ENCODE measurements at places on chromosomes 1 and 21.

DNA sequence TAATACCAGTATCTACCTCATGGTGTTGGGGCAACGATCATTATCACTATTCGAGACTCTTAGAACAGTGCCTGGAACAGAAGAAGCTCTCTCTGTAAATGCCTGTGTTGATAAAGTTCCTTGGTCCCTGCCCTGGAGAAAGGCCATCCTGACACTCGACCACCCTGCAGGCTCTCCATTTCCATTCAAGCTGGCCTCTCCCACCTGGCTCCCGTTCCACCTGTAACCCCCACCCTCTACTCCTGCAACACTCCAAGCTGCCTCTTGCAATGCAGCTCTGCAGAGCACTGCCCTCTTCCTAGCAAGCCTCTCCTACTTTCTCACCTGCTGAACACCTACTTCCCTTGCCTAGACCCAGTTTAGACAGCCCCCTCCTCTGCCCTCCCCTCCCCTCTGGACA lies 6.1 kb downstream of the SPOCD1 start:
- DNase-seq = no peak

DNA sequence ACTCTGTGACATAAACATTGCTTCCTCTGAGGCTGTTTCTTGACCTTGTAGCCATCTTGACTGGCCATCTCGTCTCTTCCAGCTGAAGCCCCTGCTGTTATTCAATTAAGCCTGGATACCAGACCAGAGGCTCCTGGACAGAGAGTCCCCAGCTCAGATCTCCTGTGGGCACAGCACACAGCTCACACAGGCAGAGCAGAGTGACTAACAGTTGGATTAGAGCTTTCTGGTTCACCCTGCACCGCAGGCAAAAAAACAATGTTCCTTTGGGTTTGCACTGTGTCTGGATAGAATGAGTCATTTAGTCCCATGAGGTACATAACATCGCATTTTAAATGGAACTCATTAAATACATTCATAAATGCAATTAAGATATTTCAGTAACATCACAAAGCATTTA lies 33.4 kb upstream of the USH2A start:
- DNase-seq = no peak

DNA sequence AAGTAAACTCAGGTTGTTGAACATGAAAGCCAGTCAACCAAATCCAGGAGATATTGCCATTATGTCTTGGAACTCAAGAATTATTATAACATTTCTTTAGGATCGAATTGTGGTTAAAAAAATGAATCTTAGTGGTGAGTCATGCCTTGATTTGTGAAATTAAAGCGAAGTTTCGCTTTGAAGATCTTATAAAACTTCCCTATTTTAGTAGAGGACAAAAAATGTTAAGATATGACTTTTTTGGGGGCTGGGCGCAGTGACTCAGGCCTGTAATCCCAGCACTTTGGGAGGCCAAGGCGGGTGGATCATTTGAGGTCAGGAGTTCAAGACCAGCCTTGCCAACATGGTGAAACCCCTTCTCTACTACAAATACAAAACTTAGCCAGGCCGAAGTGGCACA lies 39.5 kb upstream of the PTBP2 start:
- DNase-seq = no peak

GRCh38 chr1:4071653-4072052 lies 171.6 kb upstream of the C1orf174 start:
- DNase-seq = peak; percentile 70

DNA sequence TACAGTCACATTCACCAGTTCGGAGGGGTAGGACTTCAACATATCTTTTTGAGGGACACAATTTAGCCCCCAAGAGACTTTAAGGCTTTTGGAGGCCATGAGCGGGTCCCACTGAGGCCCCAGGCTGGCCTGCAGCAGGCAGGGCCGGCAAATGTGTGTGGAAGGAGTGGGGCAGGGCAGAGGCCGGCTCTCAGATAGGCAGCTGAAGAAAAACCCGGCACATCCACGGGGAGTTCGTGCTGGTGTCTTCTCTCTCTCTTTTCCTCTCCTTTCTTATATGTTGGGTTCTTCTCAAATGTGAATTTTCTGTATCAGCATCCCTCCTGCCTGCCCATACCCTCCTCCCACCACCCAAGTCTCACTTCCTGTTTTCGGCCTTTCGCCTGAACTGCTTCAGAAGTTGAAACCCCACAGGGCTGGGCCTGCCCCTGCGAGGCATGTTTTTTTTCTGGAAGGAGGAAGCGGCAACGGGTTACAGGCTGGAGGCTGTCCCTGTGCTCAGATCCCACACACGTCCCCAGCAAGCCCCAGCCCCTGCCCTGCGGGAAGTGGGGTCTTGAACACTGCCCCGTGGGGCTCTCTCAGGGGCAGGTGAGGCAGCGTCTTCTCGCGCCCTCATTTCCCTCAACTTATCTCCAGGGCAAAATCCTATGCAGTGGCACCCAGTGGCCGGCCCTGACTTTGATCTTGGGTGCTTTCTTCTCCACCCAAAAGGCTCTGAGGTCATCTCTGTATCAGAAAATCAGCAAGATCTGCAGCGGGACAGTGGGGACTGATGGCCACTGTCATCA lies 9.7 kb upstream of the UMODL1 start:
- DNase-seq = no peak

DNA sequence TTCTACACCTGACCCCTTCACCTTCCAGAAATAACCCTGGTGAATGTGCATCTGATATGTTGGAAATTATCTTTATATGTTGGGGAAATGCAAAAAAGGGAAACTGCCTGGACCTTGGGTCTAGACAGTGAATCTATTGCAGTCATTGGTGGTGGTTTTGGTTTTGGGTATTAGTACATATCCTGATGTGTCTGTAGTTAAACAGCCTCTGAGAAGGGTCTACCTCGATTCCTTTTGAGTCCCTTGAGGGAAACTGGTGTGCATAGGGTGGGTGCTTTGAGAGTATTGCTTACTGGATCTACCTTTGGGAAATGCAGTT lies 127.3 kb upstream of the KIAA0040 start:
- no peak for DNase-seq

DNA sequence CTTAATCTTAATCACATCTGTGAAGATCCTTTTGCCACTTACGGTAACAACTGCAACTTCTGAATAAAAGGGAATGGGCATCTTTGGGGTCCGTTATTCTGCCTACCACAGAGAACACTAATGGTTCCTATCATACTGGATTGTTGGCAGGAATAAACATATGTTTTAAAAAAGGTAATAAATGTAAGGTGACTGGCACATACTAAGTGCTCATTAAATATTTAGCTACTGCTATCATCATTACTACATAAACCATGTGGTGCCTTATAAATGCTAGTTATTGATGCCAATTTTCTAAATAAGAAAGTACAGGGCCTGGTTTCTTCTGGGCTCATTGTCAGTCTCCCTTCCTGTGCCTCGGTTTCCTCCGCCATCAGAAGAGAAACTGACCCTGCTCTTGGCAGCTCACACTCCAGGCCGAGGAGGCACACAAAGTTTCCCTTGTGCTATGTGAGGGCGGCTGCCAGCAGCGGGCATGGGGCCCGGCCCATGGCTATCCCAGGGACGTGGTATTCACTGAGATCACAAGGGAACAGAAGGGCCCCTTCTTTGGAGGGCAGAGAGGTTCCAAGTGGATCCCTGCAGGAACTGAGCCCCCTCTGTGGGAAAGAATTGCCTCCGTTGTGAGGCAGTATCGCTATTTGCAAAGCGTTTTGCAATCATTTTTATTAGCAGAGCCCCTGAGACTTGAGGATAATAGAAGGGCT lies 26.2 kb downstream of the NAV1 start:
- DNase-seq = no peak

- DNase-seq = no peak
Measured at GRCh38 chr1:2962946-2963345, 58.3 kb upstream of the ACTRT2 start.

DNA sequence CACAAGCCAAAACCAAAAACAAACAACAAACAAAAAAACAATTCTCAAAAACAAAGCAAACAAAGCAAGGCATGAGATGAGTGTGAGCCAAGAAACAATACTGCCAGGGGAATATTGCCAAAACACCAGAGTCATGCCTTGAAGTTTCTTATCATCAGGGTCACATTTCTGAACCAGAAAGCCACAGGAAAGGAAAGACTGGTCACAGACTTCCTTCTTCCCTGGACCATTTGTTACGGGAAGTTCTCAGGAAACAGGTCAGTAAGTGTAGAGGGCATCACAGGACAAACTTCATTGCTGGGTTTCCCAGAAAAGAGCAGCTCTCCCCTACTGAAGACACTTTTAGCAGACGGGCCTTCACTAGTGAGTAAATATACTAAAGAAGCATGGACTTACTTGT lies 191.2 kb downstream of the GABPA start:
- no peak for DNase-seq

- DNase-seq = no peak
Measured at GRCh38 chr1:27275696-27276095, 41.3 kb downstream of the WDTC1 start.

- no peak for DNase-seq
Measured at GRCh38 chr1:168504064-168504837, 39.5 kb downstream of the XCL2 start.

GRCh38 chr1:37890378-37891014 lies 31.1 kb upstream of the MTF1 start:
- peak; percentile 37 for DNase-seq

DNA sequence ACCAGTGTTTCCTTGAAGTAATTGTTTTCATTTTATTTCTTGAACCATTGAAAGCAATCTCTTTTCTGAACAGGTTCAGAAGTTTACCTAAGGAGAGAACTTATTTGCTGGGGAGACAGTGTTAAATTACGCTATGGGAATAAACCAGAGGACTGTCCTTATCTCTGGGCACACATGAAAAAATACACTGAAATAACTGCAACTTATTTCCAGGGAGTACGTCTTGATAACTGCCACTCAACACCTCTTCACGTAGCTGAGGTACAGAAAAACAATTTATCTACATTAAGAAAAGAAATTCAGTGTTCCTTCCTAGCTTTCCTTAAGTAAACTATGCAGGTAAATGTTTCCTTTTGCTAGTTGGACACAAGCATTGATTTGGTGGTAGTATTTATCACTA lies 27.4 kb downstream of the AGL start:
- no peak for DNase-seq

DNA sequence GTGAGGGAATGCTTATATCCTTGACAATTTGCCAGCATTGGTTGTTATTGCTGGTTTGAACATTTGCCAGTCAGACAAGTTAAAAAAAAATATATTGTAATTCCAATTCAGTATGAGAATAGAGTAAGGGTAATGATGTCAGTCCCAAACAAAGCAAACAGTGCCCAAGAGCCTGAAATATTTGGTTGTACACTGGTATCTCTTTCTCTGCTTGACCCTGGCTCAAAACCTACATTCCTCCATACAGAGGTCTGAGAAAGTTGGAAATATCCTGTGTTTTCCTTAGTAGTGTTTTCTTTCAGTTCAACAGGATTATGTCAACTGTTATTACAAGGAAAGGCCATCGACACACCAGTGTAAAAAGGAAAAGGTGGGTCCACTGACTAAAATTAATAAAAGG lies 145.6 kb downstream of the MRPL39 start:
- DNase-seq = no peak

- DNase-seq = no peak
Measured at GRCh38 chr1:202012544-202013478, 2.4 kb downstream of the ELF3 start.

DNA sequence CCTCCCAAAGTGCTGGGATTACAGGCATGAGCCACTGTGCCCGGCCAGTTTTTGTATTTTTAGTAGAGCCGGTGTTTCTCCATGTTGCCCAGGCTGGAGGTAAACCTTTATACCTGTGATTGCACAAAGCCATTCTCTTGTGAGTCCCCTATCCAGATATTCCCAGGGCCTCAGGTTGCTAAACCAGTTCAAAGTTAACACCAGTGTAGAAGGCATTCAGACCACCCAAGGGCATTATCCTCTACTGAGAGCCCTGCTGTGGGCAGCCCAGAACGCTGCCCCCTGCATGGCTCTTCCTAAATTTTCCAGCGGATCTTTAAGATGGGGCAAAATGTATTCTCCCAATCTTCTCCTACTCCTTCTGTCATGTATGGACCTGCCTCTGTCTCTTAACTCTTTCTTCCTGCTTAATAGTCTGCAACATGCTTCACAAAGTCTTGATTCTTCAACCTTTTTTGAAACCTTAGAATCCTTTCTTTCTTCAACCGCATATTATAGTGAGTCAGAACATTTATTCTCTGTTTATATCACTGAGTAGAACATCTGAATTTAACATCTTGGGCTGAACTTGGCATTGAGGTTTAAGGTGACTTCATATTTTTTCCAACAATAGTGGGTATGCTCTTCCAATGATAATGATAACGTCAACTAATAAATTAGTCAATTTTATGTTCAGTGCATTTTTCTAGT lies 36.0 kb downstream of the UBE4B start:
- DNase-seq = no peak

- DNase-seq = no peak
Measured at GRCh38 chr1:12712076-12712475, 3.8 kb upstream of the AADACL3 start.

DNA sequence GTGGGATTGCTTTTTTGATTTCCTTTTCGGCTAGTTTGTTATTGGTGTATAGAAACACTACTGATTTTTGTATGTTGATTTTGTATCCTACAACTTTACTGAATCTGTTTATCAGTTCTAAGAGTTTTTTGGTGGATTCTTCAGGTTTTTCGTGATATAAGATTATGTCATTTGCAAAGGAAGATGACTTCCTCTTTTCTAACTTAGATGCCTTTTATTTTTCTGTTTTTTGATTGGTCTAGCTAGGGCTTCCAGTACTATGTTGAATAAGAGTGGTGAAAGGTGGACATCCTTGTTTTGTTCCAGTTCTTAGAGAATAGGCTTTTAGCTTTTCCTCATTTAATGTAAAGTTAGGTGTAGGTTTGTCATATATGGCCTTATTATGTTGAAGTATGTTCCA lies 13.1 kb upstream of the NHLH2 start:
- DNase-seq = no peak

GRCh38 chr1:156772728-156773497 lies 5.6 kb downstream of the PRCC start:
- no peak for DNase-seq

- DNase-seq = no peak
Measured at GRCh38 chr1:172883387-172883791, 167.4 kb downstream of the TNFSF18 start.

DNA sequence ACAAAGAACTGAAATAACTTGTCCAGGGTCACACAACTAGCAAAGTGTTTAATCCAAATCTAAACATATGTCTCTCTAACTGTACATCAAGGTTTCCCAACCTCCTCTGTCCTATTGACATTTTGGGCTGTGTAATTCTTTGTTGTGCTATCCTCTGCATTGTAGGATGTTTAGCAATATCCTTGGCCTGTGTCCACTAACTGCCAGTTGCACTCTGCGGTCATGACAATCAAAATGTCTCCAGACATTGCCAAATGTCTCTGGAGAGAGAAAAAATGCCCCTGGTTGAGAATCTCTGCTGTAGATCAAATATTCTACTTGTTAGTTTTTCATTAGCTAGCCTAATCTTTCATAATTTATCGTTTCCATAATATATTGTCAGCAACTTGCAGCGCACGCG lies 353.4 kb upstream of the NEGR1 start:
- DNase-seq = no peak

- no peak for DNase-seq
Measured at GRCh38 chr1:46478721-46479485, 10.7 kb upstream of the DMBX1 start.

DNA sequence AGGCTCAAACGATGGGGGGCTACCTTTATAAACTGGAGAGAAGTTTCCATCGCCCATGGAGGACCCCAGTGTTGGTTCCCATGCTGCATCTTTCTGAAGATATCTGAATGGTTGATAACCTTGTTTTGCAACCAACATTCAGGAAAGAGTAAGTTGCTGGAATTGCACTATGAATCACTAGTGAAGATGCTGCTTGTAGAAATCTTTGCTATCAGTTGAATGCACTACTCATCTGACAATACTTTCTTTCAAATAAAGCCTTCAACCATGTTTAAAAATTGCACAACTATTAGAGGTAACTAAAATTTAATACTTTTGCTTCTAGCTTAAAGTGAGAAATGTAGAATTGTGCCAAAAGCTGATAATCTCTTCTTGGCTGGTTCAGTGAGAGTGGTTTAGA lies 86.8 kb upstream of the HIVEP3 start:
- DNase-seq = no peak
